BJ (cell line): ENCODE measurements at places on chromosomes 11 and 22. TPM values are rescaled to one million over a fixed set of nuclear protein-coding genes. Genes with fewer than 3 reads are reported as not detected.
A peak's percentile ranks its signal among the peaks of the same experiment; 100 is the strongest.

- DNase-seq, result no peak
Measured at GRCh38 chr11:110431051-110431672, 1.4 kb downstream of the FDX1 start.

DNA sequence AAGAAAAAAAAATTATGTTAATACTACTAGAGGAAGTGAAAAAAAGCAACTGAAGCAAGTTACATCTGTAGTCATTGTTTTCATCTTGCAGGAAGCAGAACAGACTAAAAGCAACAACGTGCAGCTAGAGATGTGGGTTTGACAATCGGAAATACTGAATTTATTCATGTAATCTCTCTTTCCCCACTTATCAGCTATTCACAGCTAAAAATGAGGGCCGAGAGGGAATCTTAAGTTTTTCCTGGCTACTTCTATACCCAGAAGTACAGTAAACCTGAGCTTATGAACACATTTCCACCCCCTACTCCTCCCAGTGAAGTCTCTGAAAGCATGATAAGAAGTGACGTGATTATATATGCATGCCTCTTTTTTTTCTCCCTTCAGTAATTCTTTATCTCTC is 116.5 kb downstream of the SPON1 start:
- DNase-seq, result no peak

- no peak for DNase-seq
Measured at GRCh38 chr11:75725547-75726320, 8.1 kb downstream of the MOGAT2 start.

Gene AIFM3
- polyA plus RNA-seq, result 0.25 and 0.28 TPM in 2 replicates

- no peak for DNase-seq
Measured at GRCh38 chr11:31445621-31446020, 63.8 kb downstream of the IMMP1L start.

Gene PNPLA3
- polyA plus RNA-seq, result 3.4 and 4.8 TPM in 2 replicates

Gene TBX1
- polyA plus RNA-seq, result not detected in 2 replicates

- DNase-seq, result no peak
Measured at GRCh38 chr11:19241260-19242178, 774 bp upstream of the E2F8 start.

- no peak for DNase-seq
Measured at GRCh38 chr11:41056892-41057569, 402.4 kb downstream of the LRRC4C start.

- DNase-seq, result no peak
Measured at GRCh38 chr22:17915188-17915587, 109.2 kb downstream of the MICAL3 start.

Gene CABP4
- polyA plus RNA-seq, result not detected in 2 replicates

Gene OR5A2
- not detected in 2 replicates for polyA plus RNA-seq

Gene OR2D2
- polyA plus RNA-seq, result 0.06 and 0.13 TPM in 2 replicates

DNA sequence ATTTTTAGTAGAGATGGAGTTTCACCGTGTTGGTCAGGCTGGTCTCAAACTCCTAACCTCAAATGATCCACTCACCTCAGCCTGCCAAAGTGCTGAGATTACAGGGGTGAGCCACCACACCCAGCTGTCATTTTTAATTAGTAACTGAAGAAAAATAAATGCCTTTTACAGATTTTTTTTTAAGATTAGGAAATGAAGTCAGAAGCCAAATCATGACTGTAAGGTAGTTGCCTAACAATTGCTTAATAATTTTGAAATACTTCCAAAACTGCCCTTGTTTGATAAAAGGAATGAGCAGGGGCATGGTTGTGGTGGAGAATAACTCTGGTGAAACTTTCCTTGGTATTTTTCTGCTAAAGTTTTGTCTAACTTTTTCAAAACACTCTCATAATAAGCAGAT is 98.9 kb upstream of the SLC5A12 start:
- peak; percentile 95 for DNase-seq

GRCh38 chr22:22886546-22886945 is 1.1 kb upstream of the IGLL5 start:
- no peak for DNase-seq

GRCh38 chr11:15053191-15053685 is 20.2 kb upstream of the CALCB start:
- no peak for DNase-seq

DNA sequence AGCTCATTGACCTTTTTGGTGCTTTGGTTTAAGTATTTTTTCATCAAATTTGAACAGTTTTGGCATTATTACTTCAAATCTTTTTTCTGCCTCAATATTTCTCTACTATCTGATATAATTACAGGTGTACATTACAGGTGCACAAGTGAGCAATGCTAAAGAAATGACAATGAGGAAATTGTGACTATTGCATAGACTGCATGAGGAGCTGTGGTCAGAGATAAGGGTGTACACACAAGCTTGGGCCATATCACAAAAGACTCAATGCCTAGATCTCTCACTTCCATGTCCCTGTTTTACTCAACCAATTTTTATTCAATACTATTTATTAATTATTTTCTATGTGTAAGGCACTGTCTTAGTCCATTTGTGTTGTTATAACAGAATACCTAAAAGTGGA is 251.0 kb upstream of the UBASH3B start:
- DNase-seq, result no peak

- DNase-seq, result no peak
Measured at GRCh38 chr11:118366287-118366686, 6.9 kb downstream of the UBE4A start.

GRCh38 chr22:41908411-41909309 is 6.2 kb downstream of the SHISA8 start:
- no peak for DNase-seq

Gene OR6T1
- polyA plus RNA-seq, result not detected in 2 replicates

DNA sequence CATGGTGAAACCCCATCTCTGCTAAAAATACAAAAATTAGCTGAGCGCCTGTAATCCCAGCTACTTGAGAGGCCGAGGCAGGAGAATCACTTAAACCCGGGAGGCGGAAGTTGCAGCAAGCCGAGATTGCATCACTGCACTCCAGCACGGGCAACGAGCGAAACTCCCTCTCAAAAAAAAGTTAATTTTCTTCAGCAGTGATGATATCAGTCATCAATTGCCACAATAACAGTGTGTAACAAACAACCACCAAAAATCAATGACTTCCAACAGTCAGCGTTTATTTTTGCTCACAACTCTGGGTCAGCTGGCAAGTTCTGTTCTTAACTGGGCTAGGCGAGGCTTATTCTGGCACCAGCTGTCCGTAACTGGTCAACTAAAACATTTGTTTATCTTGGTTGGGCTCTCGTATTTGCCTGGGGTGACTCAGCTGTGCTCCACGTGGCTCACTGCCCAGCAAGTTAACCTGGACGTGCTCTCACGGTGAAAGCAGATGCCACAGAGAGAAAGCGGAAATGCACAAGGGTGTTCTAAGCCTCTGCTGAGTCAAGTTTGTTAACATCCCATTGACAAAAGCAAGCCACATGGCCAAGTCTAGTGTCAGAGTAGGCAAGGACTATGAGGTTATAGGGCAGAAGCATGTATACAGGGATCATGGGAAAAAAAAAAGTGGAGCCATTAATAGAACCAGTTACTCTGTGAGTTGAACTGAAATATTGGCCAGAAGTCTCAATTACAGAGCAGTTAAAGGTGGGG is 52.1 kb downstream of the LHFPL7 start:
- peak; percentile 71 for DNase-seq

Gene C11orf16
- polyA plus RNA-seq, result not detected in 2 replicates

DNA sequence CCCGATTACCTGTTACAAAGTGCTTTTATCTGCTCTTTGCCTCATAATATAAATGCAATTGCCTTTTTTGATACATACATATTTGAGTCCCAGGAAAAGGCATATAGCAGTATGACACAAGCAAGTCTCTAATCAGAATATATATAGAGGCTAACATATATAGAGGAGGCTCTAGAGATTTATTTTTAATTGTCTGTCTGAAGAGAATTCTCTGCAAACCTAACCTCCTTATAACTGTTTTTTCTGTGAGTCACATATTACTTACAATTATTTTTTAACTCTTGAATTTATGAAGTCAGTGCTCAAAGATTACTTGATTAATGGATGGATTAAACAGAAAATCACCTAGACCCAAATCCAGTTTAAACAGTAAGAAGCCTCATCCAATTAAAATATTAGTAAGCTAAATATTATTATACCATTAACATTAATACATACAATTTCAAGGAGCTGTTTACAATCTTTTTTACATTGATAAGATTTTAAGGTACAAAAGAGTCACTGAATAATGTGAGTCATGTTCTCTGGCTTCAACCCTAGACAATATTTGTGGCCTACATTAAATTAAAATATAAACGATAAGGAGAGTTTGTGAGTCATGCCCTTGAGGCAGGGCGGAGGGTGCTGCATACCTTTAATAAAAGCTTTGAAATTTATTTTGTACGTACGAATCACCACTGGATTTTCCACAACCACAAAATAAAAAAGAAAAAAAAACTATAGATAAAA is 19.2 kb upstream of the MMP13 start:
- peak; percentile 56 for DNase-seq

GRCh38 chr11:12876988-12877387 is 132.1 kb upstream of the RASSF10 start:
- no peak for DNase-seq

Gene OR6A2
- 0.04 TPM in 1 of 2 replicates, not detected in the other for polyA plus RNA-seq

DNA sequence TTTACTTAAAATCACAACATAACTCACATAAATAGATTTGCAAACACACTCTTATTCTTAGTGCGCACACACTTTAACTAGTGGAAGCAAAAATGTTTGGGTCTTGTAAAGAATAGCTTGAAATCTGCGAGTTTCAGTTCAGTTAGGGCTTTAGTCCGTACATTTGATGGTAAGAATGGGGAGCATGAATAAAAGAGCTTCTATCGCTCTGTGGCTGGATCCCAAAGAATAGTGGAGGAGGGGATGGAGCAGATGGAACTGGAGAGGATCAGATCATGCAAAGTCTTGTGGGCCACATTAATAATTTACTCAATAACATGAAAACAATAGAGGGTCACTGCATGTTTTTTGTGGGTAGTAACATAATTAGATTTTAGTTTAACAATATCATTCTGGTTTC is 44.3 kb downstream of the DNHD1 start:
- no peak for DNase-seq

DNA sequence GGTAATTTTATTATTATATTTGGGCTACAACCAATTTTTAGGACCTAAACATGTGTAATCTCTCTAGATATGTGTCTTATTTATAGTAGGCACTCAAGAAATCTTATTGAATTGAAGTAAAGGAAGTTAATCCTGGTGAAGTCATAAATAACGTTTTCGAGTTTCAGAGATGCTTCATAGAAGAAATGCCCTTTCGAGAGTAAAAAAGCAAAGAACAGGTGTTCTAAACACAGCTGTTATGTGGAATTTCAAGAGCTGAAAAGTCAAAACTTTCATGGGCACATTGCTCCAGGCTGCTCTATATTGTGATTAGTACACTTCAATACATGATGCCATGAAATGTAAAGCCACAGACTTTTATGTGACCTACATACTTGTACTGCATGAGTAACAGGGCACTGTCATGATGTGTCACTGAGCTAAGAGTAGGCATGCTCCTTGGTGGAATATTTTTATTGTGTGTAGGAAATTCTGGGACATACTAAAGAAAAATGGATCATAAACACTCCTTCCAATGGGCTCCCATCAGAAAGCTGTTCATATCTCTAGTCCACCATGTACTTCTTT is 7.2 kb upstream of the ELMOD1 start:
- DNase-seq, result no peak

Gene CRYBB2
- polyA plus RNA-seq, result 0.92 and 1.3 TPM in 2 replicates

Gene KCNQ1OT1
- 0.16 and 0.18 TPM in 2 replicates for polyA plus RNA-seq

DNA sequence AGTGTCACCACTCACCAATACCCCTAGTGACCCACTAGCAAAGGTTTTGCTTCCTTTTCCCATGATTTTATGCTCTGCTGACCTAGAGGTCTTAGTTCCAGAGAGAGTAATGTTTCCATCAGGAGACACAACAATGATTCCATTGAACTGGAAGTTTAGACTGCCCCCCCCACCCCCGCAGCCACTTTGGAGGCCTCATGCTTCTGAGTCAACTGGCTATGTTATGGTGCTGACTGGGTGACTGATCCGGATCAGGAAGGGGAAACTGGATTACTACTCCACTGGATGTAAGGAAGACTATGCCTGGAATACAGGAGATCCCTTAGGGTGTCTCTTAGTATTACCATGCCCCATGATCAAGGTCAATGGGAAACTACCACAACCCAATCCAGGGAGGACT is 633.6 kb downstream of the OPCML start:
- DNase-seq, result no peak

GRCh38 chr11:36453678-36454077 is 56.4 kb downstream of the TRAF6 start:
- DNase-seq, result no peak

Gene SYCE3
- polyA plus RNA-seq, result not detected in 2 replicates

- no peak for DNase-seq
Measured at GRCh38 chr22:27572278-27572666, 229.3 kb downstream of the MN1 start.

- DNase-seq, result no peak
Measured at GRCh38 chr11:44241851-44242250, 68.1 kb downstream of the ALX4 start.
